Esophagus (tissue), 2 donors: ENCODE measurements at places on chromosomes 3 and 15. TPM values are rescaled to one million over a fixed set of nuclear protein-coding genes. Genes with fewer than 3 reads are reported as not detected.

The IL12A gene
- polyA plus RNA-seq = 4.4 TPM

The PTH1R gene
- polyA plus RNA-seq = 3.3 TPM

The TRH gene
- polyA plus RNA-seq = not detected

The IMPDH2 gene
- polyA plus RNA-seq = 121 TPM

The SH2D7 gene
- polyA plus RNA-seq = not detected
